ENCODE measurements at places on chromosomes 6 and 20. TPM values are rescaled to one million over a fixed set of nuclear protein-coding genes. Genes with fewer than 3 reads are reported as not detected.
A peak's percentile ranks its signal among the peaks of the same experiment; 100 is the strongest.

DNA sequence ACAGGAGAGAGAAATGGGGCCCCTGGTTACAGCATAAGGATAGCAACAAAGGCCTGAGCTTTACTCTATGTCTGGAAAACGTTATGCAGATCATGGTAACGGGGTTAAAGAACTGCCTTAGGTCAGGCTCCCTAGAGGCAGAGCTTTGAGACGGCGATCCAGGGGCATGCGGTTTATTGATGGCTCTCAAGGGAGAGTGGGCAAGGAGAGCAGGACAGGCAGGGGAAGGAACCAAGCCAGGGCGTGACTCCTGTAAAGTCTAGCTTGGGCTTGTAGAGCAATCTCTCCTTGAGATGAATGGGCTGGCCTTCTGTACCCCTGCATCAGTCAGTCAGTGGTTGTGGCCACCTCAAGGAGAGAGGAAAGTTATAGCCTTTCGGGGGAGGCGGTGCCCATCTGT, 12.5 kb upstream of the FERMT1 start:
- no peak for DNase-seq

Gene NKX2-4
- polyA plus RNA-seq, result not detected

DNA sequence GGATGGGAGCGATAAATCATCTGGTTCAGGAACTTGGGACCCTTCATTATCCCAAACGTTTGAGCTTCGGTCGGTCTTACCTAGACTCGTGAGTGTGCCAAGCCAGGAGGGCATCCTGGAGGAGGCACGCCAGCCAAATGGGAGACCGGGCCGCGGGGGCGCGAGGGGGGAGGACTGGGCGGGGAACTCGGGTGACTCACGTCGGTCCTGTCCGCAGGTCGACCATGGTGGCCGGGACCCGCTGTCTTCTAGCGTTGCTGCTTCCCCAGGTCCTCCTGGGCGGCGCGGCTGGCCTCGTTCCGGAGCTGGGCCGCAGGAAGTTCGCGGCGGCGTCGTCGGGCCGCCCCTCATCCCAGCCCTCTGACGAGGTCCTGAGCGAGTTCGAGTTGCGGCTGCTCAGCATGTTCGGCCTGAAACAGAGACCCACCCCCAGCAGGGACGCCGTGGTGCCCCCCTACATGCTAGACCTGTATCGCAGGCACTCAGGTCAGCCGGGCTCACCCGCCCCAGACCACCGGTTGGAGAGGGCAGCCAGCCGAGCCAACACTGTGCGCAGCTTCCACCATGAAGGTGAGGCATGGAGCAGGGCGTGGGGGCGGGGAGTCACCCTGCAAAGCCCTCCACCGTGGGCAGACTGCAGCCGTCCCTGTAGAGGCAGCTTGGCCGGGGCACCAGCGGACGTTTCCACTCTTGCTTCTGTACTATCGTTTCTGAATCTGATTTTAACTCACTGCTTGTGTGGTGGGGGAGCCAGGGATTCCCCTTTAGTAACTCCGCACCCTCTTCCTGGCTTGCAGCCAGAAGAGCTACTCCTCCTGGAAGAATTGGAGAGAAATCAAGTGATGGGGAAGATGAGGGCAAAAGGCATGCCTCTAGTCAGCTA, 2.7 kb downstream of the BMP2 start:
- no peak for DNase-seq

- DNase-seq, result peak; percentile 81
These were observed 746 bp downstream of the NUP153 start for GRCh38 chr6:17705778-17706579.

GRCh38 chr6:22068561-22069305, 228.1 kb downstream of the PRL start:
- no peak for DNase-seq

Gene CRYBG1
- polyA plus RNA-seq, result 11.9 TPM

DNA sequence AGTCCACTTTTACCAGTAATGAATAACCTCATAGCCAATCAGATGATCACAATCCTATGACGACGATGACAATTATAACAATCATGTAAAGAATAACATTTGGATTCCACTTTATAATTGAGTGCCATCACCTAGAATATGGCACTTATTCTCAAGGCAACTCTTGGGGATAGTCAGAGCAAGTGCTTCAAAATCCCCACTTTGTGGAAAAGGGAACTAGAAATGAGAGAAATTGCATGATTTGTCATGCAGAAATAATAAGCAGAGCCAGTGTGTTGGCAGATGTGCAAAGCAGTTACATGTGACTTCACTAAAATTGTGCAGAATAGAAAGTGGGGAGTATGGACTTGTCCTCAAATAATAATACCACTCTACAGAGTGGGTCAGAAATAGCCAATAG, 41.3 kb downstream of the FRK start:
- DNase-seq, result no peak

- DNase-seq, result no peak
These were observed 105.5 kb upstream of the SSTR4 start for GRCh38 chr20:22929661-22930060.

Gene POM121L2
- not detected for polyA plus RNA-seq

DNA sequence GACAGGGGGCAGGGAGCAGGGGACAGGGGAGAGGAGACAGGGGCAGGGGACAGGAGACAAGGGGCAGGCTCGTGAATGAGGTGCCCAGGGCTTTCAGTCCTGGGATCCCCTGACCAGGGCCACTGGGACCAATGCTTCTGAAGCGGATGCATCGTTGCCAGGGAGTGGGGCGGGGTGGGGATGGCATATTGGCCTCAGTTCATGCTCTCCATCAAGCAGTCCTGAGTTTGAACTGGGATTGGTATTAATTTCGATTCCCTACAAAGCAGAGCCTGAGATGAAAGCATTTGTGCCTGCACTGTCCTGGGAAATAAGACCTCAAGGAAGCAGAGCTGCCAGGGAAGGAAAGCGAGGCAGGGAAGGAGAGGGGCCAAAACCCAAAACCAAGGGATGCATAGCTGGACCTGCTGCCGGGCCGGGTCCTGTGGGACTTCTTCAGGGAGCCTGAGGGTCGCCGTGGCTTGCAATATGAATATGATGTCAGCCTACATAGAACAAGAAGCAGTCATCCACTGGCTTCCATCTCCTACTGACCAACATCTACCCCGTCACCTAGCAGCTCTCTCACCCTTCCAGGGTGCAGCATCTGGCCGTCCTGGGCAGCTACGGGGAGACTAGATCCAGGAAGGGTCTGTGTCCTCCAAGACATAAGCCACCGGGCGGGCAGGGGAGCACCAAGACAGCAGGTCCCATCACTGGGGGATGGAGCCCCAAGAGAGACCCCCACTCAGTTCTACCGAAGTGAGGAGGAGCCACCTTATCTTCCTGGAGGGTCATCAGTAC, 233.3 kb downstream of the SYNDIG1 start:
- no peak for DNase-seq

GRCh38 chr6:38151580-38152500, 332.3 kb downstream of the ZFAND3 start:
- DNase-seq, result no peak

GRCh38 chr20:60255866-60256265, 297.6 kb downstream of the CDH26 start:
- DNase-seq, result no peak

- no peak for DNase-seq
These were observed 19.3 kb downstream of the RIPOR2 start for GRCh38 chr6:24916496-24916895.

DNA sequence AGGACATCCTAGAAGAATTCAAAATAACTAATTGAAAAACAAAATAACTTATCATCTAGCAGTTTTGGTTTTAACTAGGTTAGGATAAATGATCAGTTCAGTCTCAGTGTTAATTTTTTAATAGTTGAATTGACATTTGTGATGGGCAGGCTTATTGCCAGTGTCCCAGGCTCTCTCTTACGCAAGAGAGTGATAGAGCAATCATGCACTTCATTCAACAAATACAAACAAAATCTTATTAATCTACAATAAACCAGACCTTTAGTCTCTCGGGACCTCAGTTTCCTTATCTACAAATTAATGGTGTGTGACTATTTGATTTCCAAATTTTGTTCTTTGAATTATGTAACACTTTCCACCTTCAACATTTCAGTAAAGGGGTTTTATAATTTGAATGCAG, 385.9 kb upstream of the JAG1 start:
- DNase-seq, result no peak

Gene C6orf15
- not detected for polyA plus RNA-seq

- no peak for DNase-seq
These were observed 362.0 kb upstream of the CITED2 start for GRCh38 chr6:139736325-139736906.

DNA sequence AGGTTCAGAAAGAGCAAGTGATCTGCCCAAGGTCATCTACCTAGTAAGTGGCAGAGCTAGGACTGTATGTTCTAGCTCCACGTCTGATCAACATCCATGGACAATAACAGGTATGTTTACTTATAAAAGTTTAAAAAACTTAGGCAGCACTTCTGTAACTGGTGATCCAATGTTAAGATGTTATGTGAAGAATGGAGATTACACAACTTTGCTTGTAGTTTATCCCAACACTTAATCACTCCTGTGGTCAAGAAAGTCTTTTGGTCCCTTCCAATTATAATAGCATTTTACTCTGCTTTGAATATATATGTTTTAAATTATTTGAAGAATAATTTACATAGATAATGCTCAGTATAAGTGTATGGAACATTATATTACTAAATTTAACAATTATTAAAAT, 4.8 kb downstream of the FBXO30 start:
- no peak for DNase-seq

GRCh38 chr6:114445846-114446245, 103.0 kb upstream of the HS3ST5 start:
- no peak for DNase-seq

DNA sequence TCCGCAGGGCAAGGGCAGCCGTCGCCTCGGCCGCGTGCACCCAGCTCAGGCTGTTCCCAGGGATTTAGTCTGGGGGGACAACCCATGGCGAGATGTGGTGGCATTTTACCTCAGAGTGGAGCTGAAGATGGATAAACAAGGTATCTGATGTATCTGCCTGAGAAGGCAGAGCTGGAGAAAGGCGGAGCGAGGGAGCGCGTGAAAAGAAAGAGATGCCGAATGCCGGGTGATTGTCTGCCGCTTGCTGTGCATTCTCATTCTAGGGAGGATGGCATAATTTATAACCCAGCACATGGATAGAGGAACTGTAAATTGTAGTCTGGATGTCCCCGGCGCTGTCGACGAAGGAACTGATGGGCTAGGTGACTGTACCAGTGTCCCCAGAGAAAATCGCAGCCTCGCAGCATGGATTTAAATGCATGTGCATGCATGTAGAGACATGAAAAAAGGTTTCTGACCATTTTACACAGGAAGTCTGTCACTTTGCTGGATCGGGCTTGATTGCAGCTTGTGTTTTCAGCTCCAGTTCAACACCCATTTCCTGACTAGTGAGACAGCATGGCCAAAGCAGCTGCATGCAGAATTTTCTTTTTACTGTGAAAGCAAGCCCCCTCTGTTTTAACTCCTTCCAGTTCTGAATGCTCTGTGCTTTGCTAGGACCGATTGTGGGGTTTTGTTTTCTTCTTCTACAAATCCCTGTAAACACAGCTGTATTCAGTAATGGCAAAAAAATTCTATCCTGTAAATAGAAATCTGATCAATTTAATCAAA, 149.7 kb downstream of the PRL start:
- DNase-seq, result peak; percentile 20

Gene METTL24
- not detected for polyA plus RNA-seq

GRCh38 chr6:5174244-5174643, 86.5 kb downstream of the LYRM4 start:
- DNase-seq, result no peak
